ENCODE measurements at places on chromosomes 12 and 14.
A peak's percentile ranks its signal among the peaks of the same experiment; 100 is the strongest.

DNA sequence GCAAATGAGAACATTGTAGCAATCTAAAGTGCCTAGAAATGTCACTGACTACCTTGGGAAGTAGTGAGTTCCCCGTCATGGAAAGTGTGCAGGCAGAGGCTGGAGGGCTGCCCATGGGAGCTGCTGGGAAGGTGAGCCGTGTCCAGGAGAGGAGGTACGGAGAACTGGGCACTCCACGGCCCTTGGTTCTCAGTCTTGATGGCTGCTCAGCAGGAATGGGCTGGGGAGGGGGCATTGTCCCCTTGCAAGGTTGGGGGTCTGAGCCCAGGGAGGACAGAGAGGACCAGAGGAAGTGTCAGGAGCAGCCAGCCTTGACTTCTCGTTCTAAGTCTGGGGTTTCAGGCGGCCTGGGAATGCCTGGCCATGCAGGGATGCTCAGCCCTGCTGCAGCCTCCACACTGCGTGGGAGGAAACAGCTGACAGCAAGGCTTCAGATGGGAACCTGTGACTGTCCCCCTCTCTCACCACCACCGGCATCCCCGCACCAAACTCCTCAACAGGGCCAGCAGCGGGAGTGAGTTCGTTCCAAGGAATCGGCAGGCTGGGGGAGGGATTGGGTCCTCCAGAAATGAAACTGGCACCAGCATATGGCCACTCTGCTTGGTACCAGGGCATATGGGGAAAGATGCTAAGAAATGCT lies 140.2 kb downstream of the BCL11B start:
- DNase-seq = no peak

- peak; percentile 65 for DNase-seq
Measured at GRCh38 chr12:122499991-122500684, 594 bp downstream of the ZCCHC8 start.

GRCh38 chr12:123743002-123743401 lies 19.1 kb upstream of the DNAH10 start:
- DNase-seq = no peak

GRCh38 chr14:94041551-94042346 lies 15.6 kb downstream of the OTUB2 start:
- peak; percentile 86 for DNase-seq

GRCh38 chr14:59339524-59340330 lies 125.5 kb downstream of the GPR135 start:
- DNase-seq = no peak

DNA sequence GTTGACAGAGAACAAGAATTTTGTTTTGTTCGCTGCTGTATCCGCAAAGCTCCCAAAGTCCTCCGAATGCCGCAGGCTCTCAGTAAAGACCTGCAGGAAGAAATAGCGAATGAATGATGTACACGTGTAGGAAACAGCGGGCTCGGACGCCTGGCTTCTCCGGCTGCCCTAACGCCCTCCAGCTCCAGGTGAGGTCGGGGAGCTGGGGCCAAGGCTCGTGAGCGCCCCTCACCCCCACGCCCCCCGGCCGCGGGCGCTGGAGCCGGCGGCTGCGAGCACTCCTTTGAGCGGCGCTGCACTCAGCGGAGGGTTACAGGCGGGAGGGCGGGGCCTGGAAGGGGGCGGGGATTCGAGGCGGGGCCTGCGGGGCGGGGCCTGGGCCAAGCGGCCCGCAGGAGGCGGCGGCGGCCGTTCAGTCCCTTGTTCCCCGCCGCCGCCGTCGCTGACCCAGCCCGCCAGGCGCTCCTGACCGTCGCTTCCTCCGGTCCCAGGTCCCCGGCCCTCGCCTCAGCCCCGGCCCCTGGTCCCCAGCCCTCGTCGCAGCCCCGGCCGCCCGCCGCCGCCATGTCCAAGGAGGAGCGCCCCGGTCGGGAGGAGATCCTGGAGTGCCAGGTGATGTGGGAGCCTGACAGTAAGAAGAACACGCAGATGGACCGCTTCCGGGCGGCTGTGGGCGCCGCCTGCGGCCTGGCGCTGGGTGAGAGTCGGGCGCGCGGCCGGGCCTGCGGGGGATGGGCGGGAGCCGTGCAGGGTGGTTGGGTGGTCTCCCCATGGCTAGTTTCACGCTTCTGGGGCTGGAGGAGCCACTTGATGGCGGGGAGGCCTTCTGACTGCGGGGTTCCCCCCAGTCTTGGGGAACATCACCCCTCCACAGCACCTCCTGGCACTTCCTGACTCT lies at the start of gene AACS:
Gene AACS, plus strand, starts transcription at position 415 of the 898 bp plus-strand sequence. Its CDS starts 150 bp downstream, at position 565.
- peak; percentile 67 for DNase-seq

- no peak for DNase-seq
Measured at GRCh38 chr12:3723916-3724805, 28.7 kb downstream of the CRACR2A start.

GRCh38 chr12:102107970-102108369 lies 11.9 kb downstream of the NUP37 start:
- no peak for DNase-seq

- DNase-seq = no peak
Measured at GRCh38 chr12:101749657-101750056, 10.4 kb upstream of the SYCP3 start.

GRCh38 chr12:119870457-119870856 lies 6.7 kb downstream of the CIT start:
- DNase-seq = no peak

- no peak for DNase-seq
Measured at GRCh38 chr14:65062096-65063075, 39.9 kb downstream of the MAX start.

DNA sequence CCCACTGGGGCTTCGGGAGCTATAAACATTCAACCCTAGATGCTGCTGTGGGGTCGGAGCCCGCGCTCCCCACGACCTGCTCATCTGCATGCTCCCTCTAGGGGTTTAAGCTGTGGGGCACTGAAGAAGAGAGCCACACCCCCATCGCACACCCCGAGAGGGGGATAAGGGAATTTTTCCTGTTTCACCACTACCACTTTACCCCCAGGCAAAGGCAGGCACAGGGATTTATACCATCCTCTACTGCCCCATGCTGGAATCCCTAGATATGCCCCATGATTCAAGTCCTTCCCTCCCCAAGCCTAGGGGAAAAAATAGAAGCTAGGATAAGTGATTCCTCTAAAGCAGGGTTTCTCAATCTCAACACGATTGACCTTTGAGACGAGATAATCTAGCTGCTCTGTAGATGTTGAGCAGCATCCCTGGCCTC lies 59.9 kb upstream of the CCDC60 start:
- DNase-seq = no peak

GRCh38 chr12:57258977-57259970 lies 8.3 kb upstream of the STAC3 start:
- peak; percentile 94 for DNase-seq

DNA sequence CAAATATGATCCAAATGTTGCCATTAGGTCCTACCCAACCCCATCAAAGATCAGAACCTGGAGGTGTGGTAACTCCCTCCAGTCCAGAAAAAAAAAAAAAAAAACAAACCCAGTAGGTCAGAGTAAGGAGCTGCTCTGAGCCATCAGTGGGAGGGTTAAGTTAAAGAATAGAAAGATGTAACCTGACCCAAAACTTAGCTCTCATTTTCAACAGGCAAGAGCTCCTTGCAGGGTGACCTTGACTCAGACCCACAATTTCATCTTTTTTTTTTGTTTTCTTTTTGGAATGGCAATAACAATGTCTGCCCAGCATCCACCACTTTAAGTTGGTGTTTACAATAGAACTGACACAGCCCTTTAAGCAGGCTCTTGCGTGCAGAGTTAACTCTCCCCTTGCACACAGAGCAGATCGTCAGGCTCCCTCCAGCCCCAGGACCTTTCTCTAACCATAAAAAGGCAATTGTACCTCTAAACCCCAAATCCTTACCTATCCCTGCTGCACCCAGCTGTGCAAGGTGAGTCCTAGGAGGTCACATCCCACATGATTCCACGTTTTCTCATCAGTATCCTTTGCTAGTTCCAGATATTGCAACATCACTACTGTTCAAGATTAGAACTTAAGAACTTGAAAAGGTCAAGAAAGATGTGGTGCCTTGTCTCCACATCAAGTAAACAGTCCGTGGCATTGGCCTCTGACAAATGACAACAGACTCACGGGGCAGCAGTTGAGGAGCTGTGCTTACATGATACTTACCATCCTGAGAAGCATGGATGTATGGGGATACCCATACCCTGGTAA lies 178.6 kb upstream of the EEA1 start:
- peak; percentile 62 for DNase-seq

- DNase-seq = peak; percentile 75
Measured at GRCh38 chr12:95653771-95654546, 102.7 kb upstream of the USP44 start.

DNA sequence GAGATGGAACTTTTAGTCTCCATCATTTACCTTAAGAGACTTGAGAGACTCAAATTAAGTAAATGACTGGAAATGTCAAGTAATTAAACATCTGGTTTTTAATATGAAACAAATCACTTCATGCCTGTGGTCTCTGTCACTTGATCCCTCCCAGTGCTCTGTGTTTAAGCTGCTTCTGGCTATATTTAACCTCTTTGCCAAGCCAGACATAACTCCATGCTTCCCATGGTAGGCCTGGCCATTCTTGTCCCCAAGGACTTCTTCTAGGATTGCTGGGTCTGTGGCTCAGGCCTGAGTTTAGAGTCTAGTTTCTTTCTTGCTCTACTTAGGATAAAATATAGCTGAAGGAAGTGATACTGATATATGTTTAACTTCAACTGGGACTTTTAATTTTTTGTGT lies 1013.6 kb downstream of the FLRT2 start:
- DNase-seq = no peak

DNA sequence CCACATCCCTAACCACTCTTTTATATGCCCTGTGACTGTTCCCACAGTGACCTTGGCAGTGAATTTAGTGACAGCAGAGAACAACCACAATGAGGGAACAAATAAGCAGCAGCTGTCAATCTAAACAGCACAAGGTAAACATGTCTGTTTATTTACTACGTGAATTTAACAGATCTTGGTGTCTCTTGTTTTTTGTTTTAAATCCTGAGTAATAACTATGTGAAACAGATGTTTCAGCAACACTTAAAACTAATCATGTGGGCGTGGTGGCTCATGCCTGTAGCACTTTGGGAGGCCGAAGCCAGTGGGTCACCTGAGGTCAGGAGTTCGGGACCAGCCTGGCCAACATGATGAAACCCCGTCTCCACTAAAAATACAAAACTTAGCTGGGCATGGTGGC lies 17.0 kb upstream of the CFAP54 start:
- no peak for DNase-seq

DNA sequence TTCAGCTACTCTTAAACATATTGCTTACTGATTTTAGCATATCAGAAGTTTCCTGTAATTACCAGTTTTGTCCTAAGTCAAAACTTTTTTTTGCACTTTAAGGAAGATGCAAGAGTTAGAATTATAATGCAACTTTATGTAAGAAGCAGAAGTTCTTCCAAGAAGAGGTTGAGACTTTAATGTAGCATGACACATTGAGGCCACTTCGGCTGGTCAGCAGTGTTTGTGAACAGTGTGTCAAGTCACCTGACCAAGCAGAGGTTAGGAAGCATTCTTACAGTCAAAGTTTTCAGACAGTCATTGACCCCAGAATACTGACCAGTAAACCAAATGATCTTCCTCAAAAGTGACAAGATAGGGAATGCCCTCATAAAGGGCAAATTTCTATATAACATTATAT lies 15.2 kb downstream of the FGFR1OP2 start:
- DNase-seq = peak; percentile 37

- no peak for DNase-seq
Measured at GRCh38 chr14:73258845-73259611, 21.7 kb downstream of the PAPLN start.

DNA sequence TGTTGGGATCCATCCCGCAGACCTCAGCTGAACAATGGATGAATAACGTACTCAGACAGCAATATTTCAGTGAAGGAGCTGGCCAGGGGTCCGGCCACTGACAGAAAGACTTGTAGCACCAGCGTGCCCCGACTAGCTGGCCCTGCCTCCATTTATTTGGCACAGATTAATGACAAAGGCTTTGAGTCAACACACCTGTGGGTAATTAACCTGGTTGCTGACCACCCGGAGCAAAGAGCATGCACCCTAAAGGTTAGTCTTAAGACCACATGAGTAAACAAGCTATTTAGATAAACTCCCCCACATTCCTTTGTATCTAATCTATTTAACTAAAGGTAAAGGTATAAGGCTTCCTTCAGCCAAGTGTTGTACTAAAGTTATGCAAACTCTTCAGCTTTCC lies 868.6 kb downstream of the LRFN5 start:
- DNase-seq = no peak

DNA sequence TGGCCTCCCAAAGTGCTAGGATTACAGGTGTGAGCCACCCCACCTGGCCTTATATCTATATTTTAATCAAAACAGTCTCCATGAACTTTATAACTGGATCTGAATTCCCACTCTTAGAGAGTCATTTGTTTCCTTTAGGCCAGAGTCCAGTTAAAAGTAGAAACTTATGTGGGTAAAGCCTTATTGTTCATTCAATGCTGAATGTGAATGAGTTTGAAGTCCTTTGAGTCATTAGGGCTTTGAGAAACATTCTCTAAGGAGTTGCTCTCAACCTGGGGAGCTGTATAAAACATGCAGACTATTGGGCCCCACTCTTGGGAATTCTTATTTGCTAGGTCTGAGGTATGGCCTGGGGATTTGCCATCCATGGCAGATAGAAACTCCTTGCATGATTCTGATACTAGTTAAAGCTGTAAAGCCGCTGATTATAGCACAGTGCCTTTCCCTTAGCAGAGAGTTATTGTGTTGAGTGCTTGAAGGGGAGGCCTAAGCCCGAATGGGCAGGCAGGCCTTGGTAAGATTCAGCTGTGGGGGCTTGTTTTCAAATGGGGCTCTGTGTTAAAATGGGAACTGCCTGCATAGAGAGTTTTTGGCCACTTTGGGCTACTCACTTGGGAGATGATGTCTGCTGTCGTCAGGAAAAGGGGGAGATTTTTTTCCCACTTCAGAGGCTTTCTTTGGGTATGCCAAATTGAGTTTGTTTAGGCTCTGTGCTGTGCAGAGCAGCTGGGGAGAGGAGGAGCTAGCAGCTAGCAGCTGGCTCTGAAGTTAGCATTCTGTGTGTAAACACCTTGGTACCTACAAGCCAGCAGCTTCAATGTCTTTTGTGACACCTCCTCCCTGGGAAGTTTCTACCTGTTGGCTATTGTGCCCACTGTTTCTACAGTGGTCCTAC lies 117.5 kb downstream of the DACT1 start:
- no peak for DNase-seq

- DNase-seq = peak; percentile 98
Measured at GRCh38 chr14:68762953-68763764, 29.7 kb downstream of the ZFP36L1 start.

GRCh38 chr12:14113031-14113430 lies 131.6 kb upstream of the GRIN2B start:
- DNase-seq = no peak

- no peak for DNase-seq
Measured at GRCh38 chr12:1836854-1837421, 16.6 kb downstream of the LRTM2 start.
